ENCODE measurements at places on chromosomes 3 and 15.
A peak's percentile ranks its signal among the peaks of the same experiment; 100 is the strongest.

- DNase-seq: no peak
Observed at GRCh38 chr3:114668099-114668498, 374.3 kb downstream of the TIGIT start.

- DNase-seq: no peak
Observed at GRCh38 chr3:167843481-167843880, 108.0 kb downstream of the SERPINI1 start.

DNA sequence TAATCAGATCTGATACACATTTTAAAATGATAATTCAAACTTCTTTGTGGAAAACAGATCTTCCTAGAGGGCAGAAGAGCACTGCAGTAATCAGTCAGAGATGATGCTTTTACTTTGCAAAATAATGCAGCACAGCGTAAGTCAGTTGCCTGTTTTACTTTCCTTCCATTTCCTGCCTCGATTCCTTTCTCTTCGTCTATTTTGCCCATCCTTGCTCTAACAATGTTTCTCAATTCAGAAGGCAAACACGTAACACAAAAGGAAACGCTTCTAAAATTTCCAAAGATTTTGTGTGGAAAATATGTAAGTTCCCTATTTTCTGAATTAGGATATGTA is 119.9 kb downstream of the P3H2 start:
- no peak for DNase-seq

DNA sequence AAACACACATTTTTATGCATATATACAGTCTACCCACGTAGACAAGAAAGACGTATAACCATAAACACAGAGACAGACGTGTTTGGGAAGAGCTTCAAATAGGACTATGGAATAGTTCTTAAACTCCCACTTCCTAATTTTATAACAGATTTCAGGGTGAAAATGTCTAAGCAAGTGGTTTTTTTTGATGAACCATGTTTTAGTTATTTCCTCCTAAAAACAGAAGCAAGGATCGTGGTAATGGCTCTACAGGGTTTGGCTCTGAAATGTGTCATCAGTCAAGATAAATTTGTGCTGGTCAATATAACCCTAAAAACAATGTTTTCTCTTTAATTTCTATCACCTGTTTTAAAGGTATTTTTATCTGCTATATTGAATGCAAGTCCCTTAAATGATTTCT is 58.2 kb downstream of the FMN1 start:
- DNase-seq: no peak

GRCh38 chr15:63195569-63196015 is 6.2 kb downstream of the RAB8B start:
- DNase-seq: no peak

DNA sequence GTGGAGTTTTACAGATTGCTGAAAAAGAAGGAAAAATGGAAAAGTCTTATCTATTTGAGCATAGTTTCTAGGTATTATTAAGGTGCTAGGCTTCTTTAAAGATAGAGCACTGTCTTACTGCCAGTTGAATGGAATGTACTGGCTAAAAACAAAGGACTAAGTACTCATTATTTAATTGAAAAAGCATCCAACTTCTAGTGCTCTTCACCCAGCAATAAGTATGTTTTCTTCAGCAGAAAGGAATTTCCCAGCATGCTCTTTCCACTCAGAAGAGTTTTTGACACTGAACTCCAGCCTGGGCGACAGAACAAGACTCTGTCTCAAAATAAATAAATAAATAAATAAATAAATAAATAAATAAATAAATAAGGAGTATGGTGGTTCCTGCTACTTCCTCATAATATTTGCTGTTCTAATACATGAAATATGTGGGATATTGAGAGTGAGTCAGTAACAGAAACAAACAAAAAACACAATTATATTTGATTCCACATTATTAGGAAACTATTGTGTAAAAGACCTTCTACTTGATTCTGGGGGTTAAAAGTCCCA is 70.6 kb downstream of the ATP13A4 start:
- DNase-seq: no peak

GRCh38 chr15:82855286-82856100 is 46.1 kb downstream of the WHAMM start:
- DNase-seq: no peak

DNA sequence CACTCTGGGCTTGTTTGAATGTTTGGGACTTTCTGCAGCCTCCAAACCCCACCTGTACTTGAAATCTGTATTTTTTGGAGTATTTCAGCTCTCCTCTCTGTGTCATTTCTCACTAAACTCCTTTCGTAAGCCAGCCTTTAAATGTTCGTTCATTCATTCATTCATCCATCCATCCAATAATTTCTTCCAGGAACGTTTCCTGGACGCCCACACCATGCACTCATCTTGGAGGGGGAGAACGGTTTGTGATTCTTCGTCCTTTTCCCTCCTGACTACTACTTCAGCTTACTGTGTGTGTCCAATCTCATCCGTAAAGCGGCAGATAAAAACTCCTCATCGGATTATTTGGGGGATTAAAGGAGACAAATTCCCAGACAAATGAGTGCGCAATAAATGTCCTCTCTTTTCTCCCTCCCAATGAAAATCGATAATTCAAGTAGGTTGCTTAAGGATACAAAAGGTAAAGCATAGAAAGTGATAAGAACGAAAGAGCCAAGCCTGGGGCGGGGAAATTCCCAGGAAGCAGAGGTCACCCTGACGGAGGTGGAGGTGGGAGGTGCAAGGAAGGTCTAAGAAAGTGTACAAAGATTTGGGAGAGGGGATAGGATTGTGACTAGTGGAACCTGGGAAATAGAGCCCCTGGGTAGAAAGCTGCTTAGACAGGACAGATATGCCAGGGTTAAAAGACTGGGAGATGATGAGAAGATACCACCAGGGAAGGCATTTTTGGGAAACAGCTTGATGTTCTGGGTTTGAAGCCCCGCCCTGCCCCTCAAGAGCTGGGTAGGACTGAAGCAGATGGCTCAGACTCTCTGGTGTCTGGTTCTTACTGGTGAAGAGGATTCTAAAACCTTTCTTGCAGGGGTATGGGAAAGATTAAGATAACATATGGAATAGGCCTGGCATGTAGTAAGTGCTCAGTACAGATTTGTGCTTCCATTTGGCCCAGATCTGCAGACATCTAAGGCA is 896 bp upstream of the KLHL25 start:
- no peak for DNase-seq

- peak; percentile 33 for DNase-seq
Observed at GRCh38 chr15:59299929-59300617, 72.6 kb downstream of the MYO1E start.
